Astrocyte (in vitro differentiated cells and primary cell): ENCODE measurements at places on chromosomes 13 and 19. TPM values are rescaled to one million over a fixed set of nuclear protein-coding genes. Genes with fewer than 3 reads are reported as not detected.
A peak's percentile ranks its signal among the peaks of the same experiment; 100 is the strongest.

- peaks cover 11% of the 10 kb centered on the region for H3K4me1 ChIP-seq
- no peak overlapping the region for H3K27ac ChIP-seq
- H3K36me3 ChIP-seq, result no peaks in the 10 kb centered on the region
- H3K4me3 ChIP-seq, result no peak overlapping the region
Measured at GRCh38 chr13:73096638-73097037, 37.8 kb downstream of the KLF5 start.

- H3K27me3 ChIP-seq, result no peaks in the 10 kb centered on the region
- peaks cover 12% of the 10 kb centered on the region for H3K4me1 ChIP-seq
- peak within 1 kb of the TSS; percentile 74 for H3K4me3 ChIP-seq
- H3K36me3 ChIP-seq, result no peaks in the 10 kb centered on the region
Measured at GRCh38 chr19:10870955-10871603, at the start of gene CARM1. Gene CARM1 (plus strand): TSS chr19:10871553. CDS start chr19:10871703, 150 bp downstream.

- peaks cover 28% of the 10 kb centered on the region for H3K4me1 ChIP-seq
- H3K27ac ChIP-seq, result no peak overlapping the region
- no peak overlapping the region for H3K4me3 ChIP-seq
- no peaks in the 10 kb centered on the region for H3K27me3 ChIP-seq
- H3K36me3 ChIP-seq, result no peaks in the 10 kb centered on the region
- DNase-seq, result no peak
Measured at GRCh38 chr13:98489446-98490194, 87.3 kb downstream of the STK24 start.

DNA sequence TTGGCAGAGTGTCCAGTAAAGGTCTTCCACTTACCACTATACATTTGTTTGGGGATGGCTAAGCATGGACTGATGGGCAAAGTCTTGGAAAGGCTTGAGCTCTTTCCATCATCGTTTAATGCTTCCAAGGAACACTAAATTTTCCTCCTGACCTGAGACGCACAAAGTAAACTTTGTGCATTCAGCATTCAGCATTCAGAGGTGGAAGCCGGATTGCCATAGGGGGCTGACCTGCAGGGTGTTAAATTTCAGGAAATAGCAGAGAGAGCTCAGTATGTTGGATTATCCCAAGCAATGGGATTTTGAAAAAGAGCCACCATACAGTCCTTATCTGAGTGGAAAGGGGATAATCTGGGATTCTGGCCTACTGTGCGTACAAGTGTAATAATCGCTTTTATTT is 14.0 kb downstream of the ZNF552 start:
- no peak overlapping the region for H3K4me3 ChIP-seq
- peaks cover 8% of the 10 kb centered on the region for H3K36me3 ChIP-seq
- no peak overlapping the region for H3K27ac ChIP-seq
- H3K4me1 ChIP-seq, result peaks cover 11% of the 10 kb centered on the region
- DNase-seq, result no peak
- H3K27me3 ChIP-seq, result no peaks in the 10 kb centered on the region

GPR4 gene
- 0.14 and 0.30 TPM in 2 replicates for total RNA-seq

CACNA1A gene
- 7.9 and 9.4 TPM in 2 replicates for total RNA-seq

ZNF799 gene
- total RNA-seq, result 1.7 and 3.2 TPM in 2 replicates
